ENCODE measurements at places on chromosomes 11 and 22.

DNA sequence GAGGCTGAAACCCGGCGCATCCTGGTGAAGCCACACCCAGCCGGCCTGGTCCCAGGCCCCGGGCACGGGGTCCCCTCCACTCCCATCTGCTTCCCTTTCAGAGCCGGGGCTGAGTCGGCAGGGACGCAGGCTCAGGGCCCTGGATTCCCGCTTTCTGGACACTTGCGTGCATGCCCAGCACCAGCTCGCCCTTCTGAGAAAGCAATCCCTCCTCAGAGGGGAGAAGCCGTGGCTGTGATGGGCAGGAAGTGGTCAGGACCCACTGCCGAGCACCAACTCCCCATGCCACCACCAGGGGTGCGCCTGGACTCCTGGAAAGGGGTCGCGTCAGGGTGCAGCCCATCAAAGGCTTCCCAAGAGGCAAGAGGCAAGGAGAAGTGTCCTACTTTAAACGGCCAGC lies 15.1 kb downstream of the CDKN1C start:
- peak; percentile 66 for DNase-seq

DNA sequence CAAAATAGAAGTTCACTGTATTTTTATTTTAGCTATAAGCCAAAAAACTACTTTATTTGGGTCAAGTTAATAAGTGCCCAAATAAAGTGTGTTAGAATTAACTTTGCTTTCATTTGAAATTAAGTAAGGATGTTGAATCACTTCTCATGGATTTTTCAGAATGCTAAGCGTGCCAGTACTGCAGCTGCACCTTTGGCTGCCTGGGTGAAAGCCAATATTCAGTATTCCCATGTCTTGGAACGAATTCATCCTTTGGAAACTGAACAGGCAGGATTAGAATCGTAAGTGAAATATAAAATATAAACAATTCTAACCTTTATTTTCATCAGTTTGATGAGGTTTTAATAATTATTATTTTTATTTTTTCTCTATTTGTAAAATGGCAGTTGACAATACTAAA lies 113.6 kb downstream of the DYNC2H1 start:
- no peak for DNase-seq

DNA sequence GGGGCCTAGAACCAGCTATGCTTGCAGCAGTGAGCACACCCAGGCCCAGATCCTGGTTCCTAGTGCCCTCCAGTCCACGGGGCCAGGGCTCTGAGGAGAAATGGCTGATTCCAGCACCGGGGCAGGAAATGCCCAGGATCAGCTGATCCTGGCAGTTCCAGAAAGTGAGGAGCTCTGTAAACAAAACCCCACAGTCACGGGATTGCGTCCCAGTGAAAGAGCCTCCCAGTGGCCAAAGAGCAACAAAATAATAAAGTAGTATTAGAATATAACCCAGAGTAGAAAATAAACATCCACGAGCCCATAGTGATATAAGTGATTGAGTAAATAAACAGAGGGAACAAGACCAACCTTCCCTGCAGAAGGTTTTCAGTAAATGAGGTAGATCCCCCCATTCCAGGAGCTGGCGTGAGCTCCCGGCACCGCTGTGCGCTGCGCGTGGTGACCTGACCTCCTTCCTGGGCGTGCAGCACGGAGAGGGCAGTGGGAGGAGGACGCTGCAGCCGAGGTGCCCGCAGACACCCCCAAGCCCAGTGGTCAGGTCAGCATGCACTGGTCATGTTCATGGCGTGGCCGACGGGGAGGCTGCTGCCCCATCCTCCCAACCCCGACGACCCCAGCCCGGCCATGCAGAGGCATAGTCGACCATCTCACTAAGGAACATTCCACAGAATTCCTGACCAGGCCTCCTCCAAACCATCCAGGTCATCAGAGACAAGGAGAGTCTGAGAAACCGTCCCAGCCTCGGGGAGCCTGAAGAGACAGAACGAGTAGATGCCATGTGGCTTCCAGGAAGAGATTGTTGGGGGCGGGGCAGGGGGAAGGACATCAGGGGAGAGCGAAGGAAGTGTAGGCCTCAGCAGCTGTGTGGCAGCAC lies 19.8 kb downstream of the PTDSS2 start:
- no peak for DNase-seq

DNA sequence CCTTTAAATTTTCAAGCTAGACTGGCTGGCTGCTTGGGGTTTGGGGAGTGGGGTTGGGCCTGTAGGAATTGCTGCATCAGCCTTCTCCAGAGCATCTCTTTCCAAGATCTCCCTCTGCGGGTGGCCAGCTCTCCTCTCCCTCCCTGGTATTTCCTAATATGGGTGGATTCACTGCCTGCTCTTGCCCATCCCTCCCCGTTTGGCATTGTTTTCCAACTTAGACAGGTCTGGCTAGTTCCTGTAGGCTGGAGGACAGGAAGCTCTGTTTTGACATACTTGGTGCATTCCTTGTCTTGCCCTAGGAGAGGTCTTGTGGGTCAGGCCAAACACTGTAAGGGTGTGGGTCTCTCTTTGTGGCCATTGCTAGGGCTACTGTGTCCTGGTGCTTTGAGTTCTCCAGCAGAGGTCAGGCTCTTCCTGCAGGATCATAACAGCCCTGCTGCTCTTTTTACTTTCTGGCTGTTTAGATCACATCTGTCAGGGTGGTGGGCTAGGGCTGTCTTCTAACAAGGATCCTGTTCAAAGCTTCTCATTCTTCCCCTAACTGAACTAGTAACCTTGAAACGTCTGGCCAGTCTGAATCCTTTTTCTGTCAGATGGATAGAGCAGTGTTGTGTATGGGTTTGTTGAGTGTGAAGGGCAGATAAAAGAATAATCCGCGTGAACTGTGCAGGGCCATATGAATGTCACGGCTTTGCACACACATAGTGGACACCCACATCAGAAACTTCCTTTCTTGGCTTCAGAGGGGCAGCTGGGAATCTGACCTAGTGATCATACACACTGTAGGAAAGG lies 18.3 kb upstream of the MICALL1 start:
- DNase-seq, result no peak

- DNase-seq, result no peak
Measured at GRCh38 chr11:104764710-104765045, 133.6 kb downstream of the CASP12 start.

GRCh38 chr22:36552289-36552688 lies 23.3 kb upstream of the EIF3D start:
- peak; percentile 49 for DNase-seq

DNA sequence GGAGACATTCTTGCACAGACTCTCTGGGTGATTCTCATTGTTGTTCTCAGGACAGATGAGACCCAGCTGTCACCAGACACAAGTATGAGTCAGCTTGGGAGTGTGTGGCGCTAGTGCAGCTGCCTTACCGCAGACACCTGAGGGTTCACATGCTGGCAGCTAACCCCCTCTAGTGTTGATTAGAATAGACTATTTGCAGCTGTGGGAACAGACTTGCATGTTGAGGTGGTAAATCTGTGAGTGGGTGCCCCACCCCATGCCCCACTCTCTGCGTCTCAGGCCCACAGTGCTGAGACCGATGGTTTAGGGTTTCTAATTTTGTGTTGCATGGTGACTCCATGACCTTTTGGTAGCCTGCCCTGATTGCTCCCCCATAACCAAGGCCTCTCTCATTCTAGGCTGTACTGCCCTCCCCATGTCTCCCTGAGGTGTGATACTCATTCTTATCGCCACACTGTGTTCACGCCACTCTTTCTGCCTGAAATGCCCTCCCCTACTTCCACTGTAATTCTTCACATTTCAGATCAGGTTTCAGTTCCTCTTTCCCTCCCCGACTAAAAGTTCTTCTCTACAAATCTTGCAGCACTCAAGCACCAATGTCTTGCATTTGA lies 73.7 kb upstream of the KIRREL3 start:
- peak; percentile 71 for DNase-seq

- no peak for DNase-seq
Measured at GRCh38 chr11:71334191-71334590, 81.8 kb upstream of the SHANK2 start.

- DNase-seq, result no peak
Measured at GRCh38 chr11:68792400-68792966, 41.2 kb upstream of the TESMIN start.

GRCh38 chr11:72684236-72684912 lies 10.2 kb upstream of the PDE2A start:
- DNase-seq, result peak; percentile 64

- DNase-seq, result no peak
Measured at GRCh38 chr11:134480136-134480712, 68.2 kb upstream of the B3GAT1 start.

- DNase-seq, result no peak
Measured at GRCh38 chr22:31262312-31263133, 29.8 kb downstream of the PIK3IP1 start.

GRCh38 chr11:130094614-130095013 lies 24.9 kb downstream of the APLP2 start:
- peak; percentile 66 for DNase-seq

- no peak for DNase-seq
Measured at GRCh38 chr11:11043721-11044120, 185.9 kb upstream of the ZBED5 start.

- no peak for DNase-seq
Measured at GRCh38 chr11:121766991-121767390, 314.2 kb upstream of the SORL1-AS1 start.

GRCh38 chr11:62124186-62125113 lies 639 bp downstream of the INCENP start:
- DNase-seq, result peak; percentile 72

All from NB4 (cell line).